ENCODE measurements at places on chromosomes 11 and 22.
A peak's percentile ranks its signal among the peaks of the same experiment; 100 is the strongest.

GRCh38 chr11:95115597-95115996, 26.0 kb downstream of the ENDOD1 start:
- DNase-seq = no peak

GRCh38 chr11:36577859-36578258, 10.1 kb downstream of the RAG1 start:
- DNase-seq = peak; percentile 17

GRCh38 chr11:131324921-131325570, 45.4 kb upstream of the NTM start:
- DNase-seq = no peak

GRCh38 chr11:63444160-63444559, 46.8 kb downstream of the PLAAT5 start:
- DNase-seq = no peak

DNA sequence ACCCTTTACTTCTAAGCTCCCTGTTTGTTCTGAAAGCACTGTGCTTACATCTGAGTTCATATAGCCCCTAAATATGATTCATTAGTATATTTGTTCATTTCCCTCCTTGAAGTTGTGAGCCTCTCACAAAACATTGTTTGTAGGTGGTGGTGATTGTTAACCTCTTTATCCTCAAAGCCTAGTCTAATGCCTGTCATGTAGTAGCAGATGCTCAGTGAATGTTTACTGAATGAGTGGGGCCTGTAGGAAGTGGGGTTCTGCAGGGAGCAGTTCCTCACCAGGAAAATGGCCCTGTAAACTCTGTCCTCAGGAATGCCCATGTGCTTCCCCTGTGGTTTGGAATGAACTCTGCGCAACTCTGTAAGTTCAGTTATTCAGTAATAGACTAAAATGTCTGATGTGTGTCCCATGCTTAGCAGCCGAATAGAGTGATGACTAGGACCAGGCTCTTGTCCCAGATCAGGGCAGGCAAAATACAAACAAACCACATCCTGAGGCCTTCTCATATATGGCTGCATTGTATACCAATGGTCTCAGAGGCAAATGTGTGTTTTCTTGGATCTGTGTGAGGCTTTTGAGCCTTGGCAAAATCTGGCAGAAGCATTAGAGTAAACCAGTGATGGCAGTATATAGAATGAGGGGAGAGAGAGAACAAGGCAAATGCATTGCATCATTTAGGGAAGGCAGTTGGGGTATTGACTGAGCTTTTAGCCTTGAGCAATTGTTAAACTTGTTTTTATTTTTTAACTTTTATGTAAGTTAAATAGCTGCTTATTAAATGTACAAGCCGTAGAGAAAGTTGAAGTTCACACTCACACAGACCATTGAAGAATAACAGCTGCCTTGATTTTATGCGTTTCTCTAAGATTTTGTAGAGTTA, 91.4 kb upstream of the BIRC3 start:
- peak; percentile 88 for DNase-seq

DNA sequence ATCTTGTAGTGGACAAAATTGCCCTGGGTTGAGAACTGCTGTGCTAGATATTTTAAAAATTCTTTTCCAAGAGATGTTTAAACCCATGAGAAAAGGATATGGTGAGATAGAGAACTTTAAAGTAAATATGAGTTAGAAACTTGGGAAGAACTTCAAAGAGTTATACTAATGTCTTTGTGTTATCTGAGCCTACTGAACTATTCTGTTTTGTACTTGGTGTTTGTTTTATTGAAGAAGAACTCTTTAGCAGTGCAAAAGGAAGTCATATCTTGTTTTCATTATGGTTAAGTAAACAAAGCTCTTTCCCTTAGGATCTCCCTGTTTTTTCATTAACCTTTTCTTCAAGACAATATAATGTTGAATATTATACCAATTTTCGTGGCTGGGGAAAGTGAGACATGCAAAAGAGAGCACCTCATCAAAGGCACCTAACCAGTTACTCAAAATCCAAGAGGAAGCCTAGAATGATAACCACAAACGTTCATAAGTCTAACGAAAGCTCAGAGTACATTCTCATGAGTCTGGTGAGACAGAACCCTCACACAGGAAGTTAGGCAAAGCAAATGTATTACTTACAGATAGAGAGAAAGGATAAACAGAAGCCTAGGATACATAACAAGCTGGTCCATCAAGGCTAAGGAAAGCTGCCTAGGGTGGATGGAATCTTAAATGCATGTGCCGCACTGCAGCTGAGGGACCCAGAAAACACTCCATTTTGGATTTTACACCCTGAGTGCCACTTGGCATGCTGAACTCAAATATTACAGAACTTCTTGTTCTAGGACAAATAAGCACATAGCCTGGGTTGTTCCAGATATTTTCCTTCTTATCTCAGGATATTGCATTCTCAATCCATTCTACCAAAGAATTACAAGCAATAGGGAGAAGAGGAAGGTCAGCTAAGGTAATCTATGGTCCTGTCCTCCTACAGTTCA, 112.5 kb upstream of the ANO3 start:
- peak; percentile 68 for DNase-seq

GRCh38 chr22:30763815-30764673, 69.4 kb downstream of the OSBP2 start:
- DNase-seq = peak; percentile 88

- DNase-seq = no peak
Observed at GRCh38 chr11:13958641-13959400, 3.7 kb upstream of the SPON1 start.

- peak; percentile 57 for DNase-seq
Observed at GRCh38 chr22:20249797-20250354, 18.2 kb downstream of the RTN4R start.

GRCh38 chr22:38108561-38109319, 1.7 kb downstream of the BAIAP2L2 start:
- no peak for DNase-seq

DNA sequence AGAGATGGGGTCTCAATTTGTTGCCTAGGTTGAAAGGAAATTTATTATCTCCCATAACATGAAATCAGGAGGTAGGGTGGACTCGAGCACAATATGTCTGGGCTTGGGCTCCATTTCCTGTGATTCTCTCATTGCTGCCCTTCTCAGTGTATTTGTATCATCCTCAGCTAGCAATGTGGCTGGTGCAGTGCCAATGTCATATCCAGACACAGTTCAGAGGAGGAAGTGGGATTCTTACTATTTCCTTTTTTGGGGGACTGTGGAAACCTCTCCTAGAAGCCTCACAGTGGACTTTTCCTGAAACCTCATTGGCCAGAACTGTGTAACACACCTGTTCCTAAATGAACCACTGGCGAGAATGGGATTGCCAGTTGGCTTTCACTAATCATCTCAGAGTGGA, 21.0 kb upstream of the SWAP70 start:
- no peak for DNase-seq

DNA sequence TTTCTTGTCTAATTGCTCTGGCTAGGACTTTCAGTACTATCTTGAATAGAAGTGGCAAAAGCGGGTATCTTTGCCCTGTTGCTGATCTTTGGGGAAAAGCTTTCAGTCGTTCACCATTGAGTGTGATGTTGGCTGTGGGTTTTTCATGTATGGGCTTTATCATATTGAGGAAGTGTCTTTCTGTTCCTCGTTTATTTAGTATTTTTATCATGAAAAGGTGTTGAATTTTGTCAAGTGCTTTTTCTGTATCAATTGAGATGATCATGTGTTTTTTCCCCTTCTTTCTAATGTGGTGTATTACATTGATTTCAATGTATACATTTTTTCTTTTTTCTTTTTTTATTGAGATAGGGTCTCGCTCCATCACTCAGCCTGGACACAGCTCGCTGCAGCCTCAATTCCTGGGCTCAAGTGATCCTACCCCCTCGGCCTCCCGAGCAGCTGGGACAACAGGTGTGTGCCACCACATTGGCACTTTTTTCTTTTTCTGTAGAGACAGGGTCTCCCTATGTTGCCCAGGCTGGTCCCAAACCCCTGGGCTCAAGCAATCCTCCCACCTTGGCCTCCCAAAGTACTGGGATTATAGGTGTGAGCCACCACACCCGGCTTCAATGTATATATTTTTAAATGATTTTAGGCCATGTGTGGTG, 5.3 kb upstream of the GNB1L start:
- DNase-seq = no peak

DNA sequence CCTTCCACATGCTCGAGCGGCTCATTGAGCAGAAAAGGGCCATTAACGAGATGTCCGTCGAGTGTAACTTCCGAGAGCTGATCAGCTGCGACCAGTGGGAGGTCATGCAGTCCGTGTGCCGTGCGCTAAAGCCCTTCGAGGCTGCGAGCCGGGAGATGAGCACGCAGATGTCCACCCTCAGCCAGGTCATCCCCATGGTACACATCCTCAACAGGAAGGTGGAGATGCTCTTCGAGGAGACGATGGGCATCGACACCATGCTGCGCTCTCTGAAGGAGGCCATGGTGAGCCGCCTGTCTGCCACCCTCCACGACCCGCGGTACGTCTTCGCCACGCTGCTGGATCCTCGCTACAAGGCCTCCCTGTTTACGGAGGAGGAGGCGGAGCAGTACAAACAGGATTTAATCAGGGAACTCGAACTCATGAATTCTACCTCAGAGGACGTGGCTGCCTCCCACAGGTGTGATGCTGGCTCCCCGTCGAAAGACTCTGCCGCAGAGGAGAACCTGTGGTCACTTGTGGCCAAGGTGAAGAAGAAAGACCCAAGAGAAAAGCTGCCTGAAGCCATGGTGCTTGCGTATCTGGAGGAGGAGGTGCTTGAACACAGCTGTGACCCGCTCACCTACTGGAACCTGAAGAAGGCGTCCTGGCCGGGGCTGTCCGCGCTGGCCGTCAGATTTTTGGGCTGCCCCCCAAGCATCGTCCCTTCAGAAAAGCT, 31.7 kb downstream of the ALG12 start:
- no peak for DNase-seq

- peak; percentile 68 for DNase-seq
Observed at GRCh38 chr11:86800076-86800959, at the start of gene PRSS23. PRSS23 (plus strand) TSS chr11:86800542; CDS start chr11:86807644, 7,102 bp downstream.

Measured in fibroblast of pulmonary artery (primary cell).